ENCODE measurements at places on chromosomes 1 and 21.

GRCh38 chr1:187816646-187817045 lies 987.9 kb downstream of the PLA2G4A start:
- DNase-seq = no peak

- DNase-seq = no peak
Observed at GRCh38 chr1:215113776-215114153, 31.2 kb downstream of the KCNK2 start.

- DNase-seq = no peak
Observed at GRCh38 chr1:113507552-113508214, 117.4 kb downstream of the MAGI3 start.

DNA sequence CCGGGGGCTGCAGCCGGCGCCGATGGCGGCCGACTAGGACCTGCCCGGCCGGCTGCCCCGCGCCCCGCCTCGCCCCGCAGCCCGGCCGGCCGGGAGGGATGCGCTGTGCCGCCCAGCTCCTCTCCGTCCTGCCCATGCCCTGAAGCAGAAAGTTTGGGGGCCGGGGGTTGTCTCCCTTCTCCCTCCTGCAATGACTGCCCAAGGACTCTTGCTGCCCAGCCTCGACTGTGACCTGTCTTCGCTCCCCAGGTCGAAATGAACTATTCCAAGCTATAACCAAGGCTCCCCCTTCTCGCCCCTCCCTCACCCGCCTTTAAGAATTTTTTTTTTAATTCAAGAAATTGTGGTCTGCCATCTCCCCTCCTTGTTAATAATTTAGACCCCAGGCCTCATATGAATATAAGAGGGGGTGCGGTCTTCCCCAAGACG lies 361 bp downstream of the TMCC2 start:
- DNase-seq = no peak

DNA sequence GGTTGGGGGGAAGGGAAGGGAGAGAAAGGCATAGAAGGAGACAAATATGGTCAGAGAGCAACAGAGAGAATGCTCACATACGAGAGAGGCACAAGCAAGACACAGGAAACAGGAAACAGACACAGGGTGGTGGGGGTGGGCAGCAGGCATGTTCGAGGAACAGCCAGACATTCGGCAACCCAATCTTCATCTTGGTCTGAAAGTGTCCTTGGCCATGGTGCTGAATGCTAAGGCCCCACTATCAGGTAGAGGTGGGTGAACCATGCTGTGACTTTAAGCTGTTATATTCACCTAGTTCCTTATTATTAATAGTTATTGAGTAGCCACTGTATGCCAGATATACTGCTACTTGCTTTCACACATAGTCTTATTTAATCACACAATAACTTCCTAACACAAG lies 109.2 kb downstream of the DDX20 start:
- no peak for DNase-seq

DNA sequence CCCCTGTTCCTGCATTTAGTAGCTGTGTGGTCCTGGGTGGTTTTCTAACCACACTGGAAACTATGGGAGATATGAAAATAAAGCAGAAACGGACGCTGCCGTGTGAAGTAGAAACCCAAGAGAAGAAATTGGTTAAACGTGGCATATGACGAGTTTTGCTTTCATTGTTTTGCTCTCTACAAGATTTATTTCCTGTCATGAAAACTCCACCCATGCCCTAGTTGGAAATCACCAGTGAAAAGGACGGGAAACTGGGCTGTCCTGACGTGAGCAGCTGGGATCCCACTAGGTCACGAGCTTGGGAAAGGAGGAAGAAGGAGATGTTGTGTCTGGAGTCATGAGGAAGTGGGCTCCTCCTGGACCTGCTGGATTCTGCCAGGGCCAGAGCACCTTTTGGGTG lies 120.8 kb upstream of the GADD45A start:
- no peak for DNase-seq

- no peak for DNase-seq
Observed at GRCh38 chr1:243595527-243596210, 254.4 kb downstream of the AKT3 start.

DNA sequence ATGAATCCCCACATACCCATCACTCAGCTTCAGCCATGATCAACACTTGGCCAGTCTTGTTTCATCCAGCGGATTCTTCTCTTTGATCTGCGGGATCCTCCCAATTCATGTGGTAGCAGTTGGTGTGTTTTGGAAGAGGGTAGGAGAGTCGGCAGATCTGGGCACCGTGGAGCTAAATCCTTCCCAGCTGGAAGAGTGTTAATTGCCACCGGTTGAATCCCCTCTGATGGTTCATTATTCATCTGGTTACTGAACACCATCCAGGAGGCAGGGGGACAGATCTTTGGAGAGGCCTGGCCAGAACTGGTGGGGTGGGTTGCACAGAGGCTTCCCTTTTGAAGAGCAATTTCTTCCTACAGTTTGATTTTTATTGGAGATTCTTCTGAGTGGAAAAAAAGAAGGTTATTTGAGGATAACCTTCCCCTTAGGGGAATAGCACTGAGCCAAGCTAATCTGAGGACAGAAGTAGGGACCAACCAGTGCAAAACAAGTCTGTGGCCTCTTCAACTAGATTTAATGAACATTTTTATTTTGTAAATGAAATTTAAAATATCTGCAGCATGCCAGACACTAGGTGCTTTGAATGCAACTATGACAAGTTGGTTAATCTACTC lies 8.1 kb downstream of the NFASC start:
- no peak for DNase-seq

- no peak for DNase-seq
Observed at GRCh38 chr1:212242288-212242984, 42.8 kb upstream of the PPP2R5A start.

GRCh38 chr1:85087659-85088407 lies 39.5 kb upstream of the MCOLN3 start:
- DNase-seq = no peak

DNA sequence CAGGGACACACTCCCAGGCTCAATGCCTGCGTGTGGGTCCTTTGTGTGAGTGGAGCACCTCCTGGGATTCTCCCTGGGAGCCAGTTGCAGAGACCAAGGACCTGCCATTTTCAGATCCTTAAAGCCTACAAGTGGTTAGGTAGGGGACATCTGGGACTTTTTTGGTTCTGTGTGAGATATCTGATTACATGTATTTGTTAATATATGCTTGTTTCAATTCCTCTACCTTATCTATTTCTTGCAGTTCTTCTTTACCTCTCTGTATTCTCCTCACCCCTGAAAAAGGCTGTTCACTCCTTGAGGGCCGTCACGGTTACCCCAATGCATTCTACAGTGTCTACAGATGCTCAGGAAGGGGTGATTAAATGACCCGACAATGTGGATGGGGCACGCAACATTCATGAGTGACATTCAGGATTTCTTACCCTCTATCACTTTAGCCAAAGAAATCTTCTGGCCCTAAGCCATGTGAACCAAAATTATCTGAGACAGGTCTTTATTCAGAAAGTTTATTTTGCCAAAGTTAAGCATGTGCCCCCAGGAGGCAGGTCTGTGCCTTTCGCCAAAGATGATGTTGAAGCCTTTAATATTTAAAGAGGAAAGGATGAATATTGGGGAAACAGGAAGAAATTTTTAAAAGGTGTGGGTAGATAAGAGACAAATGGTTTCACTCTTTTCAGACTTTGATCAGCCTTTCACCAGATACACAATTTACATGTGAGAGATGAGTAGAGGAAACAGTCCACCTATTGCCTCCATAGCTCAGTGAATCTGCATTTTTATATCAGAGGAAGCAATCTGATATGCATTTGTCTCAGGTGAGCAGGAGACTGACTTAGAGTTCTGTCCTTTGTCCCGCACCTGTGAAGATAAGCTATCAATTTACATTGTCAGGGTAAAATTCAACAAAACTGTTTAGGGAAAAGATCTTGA lies 44.6 kb upstream of the MPZL1 start:
- DNase-seq = no peak

- no peak for DNase-seq
Observed at GRCh38 chr1:162159515-162159914, 90.0 kb downstream of the NOS1AP start.

GRCh38 chr1:150068109-150068435 lies 496 bp downstream of the VPS45 start:
- no peak for DNase-seq

GRCh38 chr1:226664413-226665101 lies 74.5 kb downstream of the ITPKB start:
- no peak for DNase-seq

- DNase-seq = no peak
Observed at GRCh38 chr1:200653022-200653462, 16.7 kb downstream of the DDX59 start.

- DNase-seq = no peak
Observed at GRCh38 chr21:19850157-19850556, 1148.1 kb upstream of the NCAM2 start.

DNA sequence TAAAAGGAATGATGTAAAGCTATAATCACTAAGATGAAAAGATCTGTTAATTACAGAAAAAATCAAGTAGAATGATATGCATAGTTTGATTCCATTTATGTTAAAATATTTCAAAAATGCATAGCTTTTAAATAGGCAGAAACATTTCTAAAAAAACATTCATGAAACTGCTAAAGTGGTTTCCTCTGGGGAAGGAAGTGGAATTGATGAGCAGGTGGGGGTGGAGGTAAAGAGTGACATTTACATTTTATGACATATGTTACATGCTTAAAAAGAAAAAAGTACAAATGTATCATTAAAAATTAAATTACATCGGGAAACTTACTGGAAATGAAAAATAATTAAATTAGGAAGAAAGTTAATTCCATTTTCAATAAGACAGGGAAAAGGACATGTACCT lies 42.8 kb upstream of the JAK1 start:
- DNase-seq = no peak

DNA sequence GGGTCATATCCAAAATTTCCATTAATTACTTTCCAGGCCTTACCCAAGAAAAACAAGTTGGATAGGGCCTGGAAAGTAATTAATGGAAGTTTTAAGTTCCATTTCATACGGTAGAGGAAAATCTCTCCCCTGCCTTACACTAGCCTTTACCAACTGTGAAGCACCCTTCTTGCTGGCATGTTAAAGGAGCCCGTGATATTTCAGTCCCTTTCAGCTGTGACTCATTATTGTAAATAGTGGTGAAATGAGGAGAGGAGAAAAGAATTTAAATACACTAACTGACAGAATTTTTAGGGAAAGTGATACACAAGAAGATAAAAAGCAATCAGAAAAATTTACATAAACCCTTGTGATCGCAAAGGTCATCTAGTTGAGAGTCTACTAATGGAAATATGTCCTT lies 20.3 kb upstream of the KAZN start:
- DNase-seq = no peak

- DNase-seq = no peak
Observed at GRCh38 chr1:233113009-233113879, 162.8 kb downstream of the NTPCR start.

- no peak for DNase-seq
Observed at GRCh38 chr1:204161609-204162493, 4.3 kb downstream of the REN start.

GRCh38 chr1:90799326-90799725 lies 82.2 kb upstream of the BARHL2 start:
- peak; percentile 59 for DNase-seq

DNA sequence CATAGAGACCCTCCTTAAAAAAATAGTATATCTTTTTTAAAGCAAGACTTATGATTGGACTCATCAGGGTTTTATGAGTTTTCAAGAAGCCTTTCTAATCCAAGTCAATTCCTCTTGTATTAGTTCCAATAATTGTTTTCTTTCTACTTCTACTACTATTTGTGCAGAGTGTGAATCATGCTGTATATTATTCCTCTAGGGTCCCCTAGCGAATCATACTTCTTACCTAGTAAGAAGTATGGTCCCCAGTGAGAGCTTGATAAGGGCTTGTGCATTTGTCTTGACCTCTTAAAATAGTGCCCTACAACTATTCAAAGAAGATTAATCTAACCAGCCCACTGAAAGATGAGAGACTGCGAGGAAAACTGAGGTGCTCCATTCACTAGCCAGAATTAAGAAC lies 715.7 kb upstream of the ZP4 start:
- no peak for DNase-seq
